ENCODE measurements at places on chromosomes 4 and X.

DNA sequence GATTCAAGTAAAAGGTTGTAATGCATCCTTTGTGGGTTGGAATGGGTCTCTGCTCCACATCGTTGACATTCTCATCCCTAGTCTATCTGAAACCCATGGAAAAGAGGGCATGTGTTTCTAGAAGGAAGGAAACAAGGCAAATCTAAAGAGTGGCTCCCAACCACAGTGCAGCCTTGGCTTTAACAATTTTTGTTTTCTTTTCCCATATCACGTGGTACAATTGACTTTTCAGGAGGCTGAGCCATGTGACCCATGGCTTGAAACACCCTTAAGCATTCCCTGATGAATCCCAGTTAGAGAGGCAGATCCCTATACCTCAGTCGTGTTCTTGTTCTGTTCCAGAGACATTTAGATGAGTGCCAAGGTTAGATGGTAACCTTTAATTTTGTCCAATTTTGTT lies 12.8 kb downstream of the DCUN1D4 start:
- DNase-seq = no peak

GRCh38 chr4:54913751-54914526 lies 211.5 kb downstream of the KDR start:
- no peak for DNase-seq

DNA sequence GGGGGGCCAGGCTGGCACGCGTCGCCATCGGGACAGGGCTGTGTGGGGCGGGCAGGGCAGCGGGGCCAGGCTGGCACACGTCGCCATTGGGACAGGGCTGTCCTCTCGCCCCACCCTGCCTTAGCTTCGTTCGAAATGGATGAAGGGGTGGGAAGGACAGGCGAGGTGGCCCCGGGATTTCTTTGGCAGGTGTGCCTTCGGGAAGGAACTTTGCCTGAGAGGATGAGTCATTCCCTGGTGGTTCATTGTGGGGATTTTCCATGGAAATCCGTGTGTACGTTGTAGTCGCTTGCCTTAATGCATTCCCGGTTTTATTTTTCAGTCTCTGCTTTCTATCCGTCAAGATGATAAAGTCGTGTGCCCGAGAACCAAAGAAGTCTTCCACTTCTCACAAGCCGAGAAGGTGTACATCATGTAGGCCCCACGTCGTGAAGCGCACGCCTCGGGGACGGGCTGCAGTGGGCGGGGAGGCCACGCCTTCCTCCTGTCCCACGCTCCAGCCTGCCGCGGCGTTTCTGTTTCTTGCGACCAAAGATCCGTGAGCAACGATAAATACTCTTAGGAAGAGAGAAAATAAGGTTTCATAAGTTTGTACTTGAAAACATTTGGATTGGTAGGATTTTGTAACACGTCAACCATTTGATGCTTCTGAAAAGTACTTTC lies 8.1 kb upstream of the UVSSA start:
- DNase-seq = no peak

GRCh38 chrX:8684201-8684965 lies 47.6 kb downstream of the ANOS1 start:
- no peak for DNase-seq

DNA sequence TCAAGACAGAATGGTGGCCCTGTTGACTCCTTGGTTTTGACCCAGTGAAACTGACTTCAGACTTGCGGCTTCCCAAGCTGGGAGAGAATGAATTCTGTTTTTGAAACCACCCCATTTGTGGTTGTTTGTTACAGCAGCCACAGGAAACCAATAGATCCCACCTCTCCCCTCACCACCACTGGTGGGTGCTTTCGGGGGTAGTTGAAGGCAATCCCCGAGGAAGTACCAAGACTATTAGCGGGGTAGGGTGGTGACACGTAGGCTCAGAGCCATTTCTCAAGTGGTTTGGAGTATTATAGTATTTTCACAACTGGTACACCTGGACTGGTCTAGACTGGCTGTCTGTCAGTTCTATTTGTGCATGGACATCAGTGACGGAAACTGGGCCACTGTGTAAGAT lies 189.1 kb upstream of the RBPJ start:
- no peak for DNase-seq

- DNase-seq = no peak
Measured at GRCh38 chr4:151100531-151100930, 1.1 kb downstream of the RPS3A start.

Data from iPS DF 6.9 (cell line).